ENCODE measurements at places on chromosomes 4 and X.
A peak's percentile ranks its signal among the peaks of the same experiment; 100 is the strongest.

DNA sequence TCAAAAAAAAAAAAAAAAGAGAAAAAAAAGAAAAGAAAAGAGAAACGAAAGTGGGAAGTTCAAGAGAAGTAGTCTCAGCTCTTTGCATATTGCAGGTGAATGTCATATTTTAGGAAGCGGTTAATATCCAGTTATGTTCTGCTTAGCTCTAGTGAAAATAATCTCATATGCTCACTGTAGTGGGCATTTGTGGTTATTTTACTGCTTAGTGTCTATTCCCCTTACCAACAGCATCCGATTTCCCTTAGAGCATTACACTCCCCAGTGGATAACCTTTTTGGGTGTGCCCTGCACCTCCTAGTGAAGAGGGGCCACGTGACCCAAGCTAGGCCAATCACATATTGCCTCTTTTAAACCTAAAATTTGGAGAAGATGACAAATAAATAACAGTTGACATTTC, 111.2 kb upstream of the ZNF827 start:
- H3K36me3 ChIP-seq, result no peaks in the 10 kb centered on the region
- no peak overlapping the region for H3K27ac ChIP-seq
- no peak for DNase-seq
- no peak overlapping the region for H3K4me3 ChIP-seq
- no peaks in the 10 kb centered on the region for H3K4me1 ChIP-seq

GRCh38 chrX:31136144-31136611, 64.3 kb upstream of the FTHL17 start:
- DNase-seq, result no peak
- no peaks in the 10 kb centered on the region for H3K4me1 ChIP-seq
- no peak overlapping the region for H3K4me3 ChIP-seq
- H3K27me3 ChIP-seq, result peaks cover 3% of the 10 kb centered on the region

DNA sequence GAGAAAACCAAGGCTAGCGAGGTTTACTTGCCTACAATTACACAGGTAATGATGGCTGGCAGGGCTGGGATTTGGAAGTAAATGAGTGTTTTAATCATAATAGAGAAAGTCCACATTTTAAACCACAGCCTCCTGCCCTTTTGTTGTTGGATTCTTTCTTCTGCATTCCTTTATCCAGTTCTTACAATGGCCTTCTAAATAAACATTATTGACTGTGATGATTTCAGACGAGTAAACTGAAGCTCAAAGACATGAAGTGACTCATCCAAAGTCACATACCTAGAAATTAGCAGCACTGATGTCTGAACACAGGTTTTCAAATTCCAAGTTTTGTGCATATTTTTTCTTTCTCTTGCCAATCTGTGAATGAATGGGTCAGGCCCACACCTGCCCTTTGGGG, 51.2 kb upstream of the C1QTNF7 start:
- H3K27ac ChIP-seq, result no peak overlapping the region
- no peak overlapping the region for H3K4me3 ChIP-seq
- H3K4me1 ChIP-seq, result peaks cover 7% of the 10 kb centered on the region
- no peak for DNase-seq

- no peaks in the 10 kb centered on the region for H3K4me1 ChIP-seq
- H3K4me3 ChIP-seq, result no peak overlapping the region
- H3K27me3 ChIP-seq, result peaks cover 6% of the 10 kb centered on the region
- H3K36me3 ChIP-seq, result no peaks in the 10 kb centered on the region
Measured at GRCh38 chrX:109874548-109874947, 128.4 kb upstream of the TMEM164 start.

GRCh38 chrX:120309873-120310705, 1.2 kb downstream of the TMEM255A start:
- no peaks in the 10 kb centered on the region for H3K36me3 ChIP-seq
- H3K4me3 ChIP-seq, result peak overlapping the region; percentile 37
- H3K27me3 ChIP-seq, result peaks cover 52% of the 10 kb centered on the region

GRCh38 chrX:30659421-30659820, 6.2 kb downstream of the GK start:
- DNase-seq, result no peak
- H3K27ac ChIP-seq, result no peak overlapping the region
- no peaks in the 10 kb centered on the region for H3K36me3 ChIP-seq
- no peaks in the 10 kb centered on the region for H3K27me3 ChIP-seq
- no peak overlapping the region for H3K4me3 ChIP-seq

- peak; percentile 44 for DNase-seq
- H3K4me3 ChIP-seq, result no peak overlapping the region
- H3K27me3 ChIP-seq, result no peaks in the 10 kb centered on the region
- H3K27ac ChIP-seq, result no peak overlapping the region
Measured at GRCh38 chr4:139978692-139979091, 175.3 kb downstream of the MAML3 start.

- DNase-seq, result no peak
- no peak overlapping the region for H3K4me3 ChIP-seq
- H3K27me3 ChIP-seq, result no peaks in the 10 kb centered on the region
- H3K4me1 ChIP-seq, result no peaks in the 10 kb centered on the region
Measured at GRCh38 chr4:25350561-25350960, 26.5 kb upstream of the ANAPC4 start.
